ENCODE measurements at places on chromosomes 11 and 22.

GRCh38 chr11:102807921-102808320 is 10.0 kb upstream of the MMP1 start:
- DNase-seq = no peak

GRCh38 chr22:23079240-23079768 is 9.0 kb downstream of the GNAZ start:
- no peak for DNase-seq

GRCh38 chr11:75793966-75794365 is 21.0 kb upstream of the UVRAG start:
- no peak for DNase-seq

DNA sequence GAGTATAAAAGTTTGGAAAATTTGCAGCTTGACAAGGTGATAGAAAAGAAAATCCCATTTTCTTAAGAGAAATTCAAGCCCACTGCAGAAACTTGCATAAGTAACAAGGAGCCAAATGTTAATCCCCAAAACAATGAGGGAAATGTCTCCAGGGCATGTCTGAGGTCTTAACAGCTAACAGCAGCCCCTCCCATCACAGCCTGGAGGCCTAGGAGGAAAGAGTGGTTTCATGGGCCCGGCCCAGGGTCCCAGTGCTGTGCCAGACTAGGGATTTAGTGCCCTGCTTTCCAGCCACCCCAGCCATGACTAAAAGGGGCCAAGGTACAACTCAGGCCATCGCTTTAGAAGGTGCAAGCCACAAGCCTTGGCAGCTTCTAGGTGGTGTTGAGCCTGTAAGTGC is 123.7 kb upstream of the TRPC6 start:
- no peak for DNase-seq

DNA sequence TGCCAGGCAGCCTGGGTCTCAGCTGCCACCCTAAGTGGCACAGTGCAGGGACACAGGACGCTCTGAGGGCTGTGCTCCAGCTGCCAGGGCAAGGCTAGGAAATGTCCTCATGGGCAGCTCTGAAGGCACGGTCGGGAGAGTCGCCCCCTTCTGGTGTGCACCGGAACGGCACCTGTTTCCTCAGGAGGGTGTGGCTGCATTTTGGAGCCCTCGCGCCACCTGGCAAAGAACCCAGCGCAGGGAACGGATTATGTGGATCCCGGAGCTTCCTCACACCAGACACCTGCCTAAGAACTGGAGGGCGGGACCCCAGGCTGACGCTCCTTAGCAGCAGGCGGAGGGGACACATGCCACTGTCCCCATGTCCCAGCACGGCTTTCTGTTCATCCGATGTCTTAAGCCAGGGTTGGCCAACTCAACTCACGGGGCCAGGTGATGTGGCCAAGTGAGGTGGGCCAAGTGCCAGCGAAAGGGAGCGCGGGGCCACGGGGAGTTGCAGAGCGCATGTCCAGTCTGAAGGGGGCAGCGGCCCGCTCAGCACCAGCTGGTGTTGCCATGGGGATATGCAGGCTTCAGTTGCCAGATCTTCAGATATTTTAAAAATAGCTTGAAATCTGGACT is 5.1 kb upstream of the SLC22A8 start:
- no peak for DNase-seq

DNA sequence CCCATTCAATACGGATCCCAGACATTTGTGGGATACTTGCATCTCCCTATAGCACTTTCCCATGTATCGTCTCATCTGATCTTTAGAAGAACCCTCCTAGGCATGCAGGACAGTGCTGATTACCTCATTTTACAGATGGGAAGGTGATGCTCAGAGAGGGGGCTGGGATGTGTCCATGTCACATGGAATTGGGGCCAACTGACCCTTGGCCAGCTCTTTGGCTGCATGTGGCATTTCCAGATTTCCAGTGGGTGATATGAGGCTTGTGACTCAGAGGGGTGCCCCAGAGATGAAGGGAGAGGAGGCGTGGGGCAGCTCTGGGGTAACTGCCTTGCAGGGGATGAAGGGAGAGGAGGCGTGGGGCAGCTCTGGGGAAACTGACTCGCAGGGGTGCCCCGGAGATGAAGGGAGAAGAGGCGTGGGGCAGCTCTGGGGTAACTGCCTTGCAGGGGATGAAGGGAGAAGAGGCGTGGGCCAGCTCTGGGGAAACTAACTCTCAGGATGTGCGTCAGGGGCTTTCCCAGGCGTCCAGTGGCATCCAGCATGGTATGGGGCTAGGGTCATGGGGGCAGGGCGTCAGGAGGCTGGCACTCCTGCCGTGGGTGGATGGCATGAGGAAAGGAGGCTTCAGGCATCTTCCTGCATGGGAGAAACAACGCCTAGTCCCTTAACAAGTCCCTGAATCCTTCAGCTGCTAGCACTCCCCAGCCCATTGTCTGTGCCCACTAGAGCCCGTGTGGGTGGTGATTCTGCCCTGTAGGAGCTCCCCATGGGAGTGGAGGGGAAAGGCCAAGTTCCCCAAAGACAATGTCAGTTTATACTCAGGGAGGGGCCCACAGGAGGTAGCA is 11.9 kb upstream of the CERK start:
- no peak for DNase-seq

DNA sequence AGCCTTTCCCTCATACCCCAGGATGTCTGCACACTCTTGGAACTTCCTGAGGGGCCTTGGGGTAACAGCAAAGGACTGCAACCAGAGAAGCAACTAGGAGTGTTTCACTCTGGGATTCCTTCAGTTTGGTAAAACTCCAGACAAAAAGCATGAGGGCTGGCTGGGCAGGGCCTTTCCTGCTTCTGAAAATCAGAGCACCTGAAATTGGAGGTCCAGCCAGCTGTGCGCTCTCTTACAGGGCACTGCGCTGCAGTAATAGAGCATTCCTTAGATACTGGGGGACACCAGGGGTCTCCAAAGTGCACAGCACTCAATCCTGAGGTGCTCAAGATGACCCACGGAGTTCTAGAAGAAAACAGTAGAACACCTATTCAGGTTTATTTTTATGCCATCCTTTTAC is 49.7 kb downstream of the PLEKHA7 start:
- no peak for DNase-seq

GRCh38 chr11:93589347-93589746 is 46.2 kb upstream of the SMCO4 start:
- DNase-seq = no peak

DNA sequence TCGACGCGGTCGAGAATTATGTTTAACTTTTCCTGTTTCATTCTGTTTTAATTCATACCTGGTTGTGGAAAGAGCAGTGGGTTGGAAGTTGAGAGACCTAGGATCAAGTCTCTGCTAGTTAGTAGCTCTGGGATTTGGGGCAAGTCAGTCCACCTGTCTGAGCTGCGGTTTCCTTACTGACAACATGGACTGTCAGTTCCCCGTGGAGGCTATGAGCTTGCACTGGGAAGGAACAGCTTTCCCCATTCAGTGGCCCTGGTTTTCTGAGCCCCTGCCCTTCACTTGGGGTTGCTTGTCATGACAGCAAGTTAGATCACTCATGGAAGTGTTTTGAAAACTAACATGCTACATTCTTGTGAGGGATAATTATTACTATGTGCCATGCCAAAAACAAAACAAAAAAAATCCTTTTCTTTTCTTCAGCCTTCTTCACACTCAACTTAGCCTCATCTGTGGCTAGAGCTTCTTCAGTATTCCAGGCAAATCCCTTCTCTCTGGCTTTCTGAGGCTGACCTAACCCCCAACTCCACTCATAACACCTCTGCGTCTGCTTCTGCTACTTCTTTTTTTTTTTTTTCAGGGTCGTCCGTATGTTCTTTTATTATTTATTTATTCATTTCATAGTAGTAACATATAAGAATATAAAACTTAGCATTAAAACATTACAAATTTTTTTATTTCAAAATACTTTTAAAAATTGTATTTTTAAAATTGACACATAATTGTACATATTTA is 43.0 kb upstream of the ZBED5 start:
- DNase-seq = no peak

Measured in GM12891 (cell line).